ENCODE measurements at places on chromosomes 4 and X.
A peak's percentile ranks its signal among the peaks of the same experiment; 100 is the strongest.

DNA sequence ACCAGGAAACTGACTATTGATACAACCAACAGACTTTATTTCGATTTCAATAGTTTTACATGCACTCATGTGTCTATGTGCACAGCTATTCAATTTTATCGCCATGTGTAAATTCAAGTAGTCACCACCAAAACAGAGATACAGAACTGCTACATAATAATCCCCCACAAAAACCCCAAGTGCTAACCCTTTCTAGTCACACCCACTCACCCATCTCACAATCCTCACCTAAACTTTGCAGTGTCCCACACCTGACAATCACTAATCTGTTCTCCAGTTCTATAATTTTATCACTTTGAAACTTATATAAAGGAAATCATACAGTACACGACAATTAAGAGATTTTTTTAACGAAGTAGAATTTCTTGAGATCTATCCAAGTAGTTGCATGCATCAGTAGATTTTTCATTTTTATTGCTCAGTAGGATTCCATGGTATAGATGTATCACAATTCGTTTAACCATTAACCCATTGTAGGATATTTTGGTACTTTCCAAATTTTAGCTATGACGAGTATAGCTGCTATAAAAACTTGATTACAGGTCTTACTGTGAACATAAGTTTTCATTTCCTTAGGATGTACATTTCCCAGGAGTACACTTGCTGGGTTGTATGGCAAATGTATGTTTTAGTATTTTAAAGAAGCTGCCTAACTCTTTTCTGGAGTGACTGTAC lies 85.9 kb downstream of the CASK start:
- no peak for DNase-seq

DNA sequence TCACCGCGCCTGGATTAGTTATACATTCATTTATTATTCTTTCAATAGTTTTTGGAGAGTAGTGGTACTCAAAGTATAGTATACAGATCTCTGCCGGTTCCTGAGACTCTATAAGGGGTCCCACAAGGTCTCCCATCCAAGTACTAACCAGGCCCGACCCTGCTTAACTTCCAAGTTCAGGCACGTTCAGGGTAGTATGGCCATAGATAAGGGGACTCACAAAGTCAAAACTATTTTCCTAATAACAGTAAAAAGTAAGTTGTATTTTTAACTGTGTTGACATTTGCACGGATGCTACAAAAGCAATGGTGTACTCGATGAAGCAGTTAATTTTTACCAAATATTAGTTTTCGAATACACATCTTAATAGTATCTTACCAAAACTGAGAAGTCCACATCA lies 84.4 kb upstream of the STK26 start:
- no peak for DNase-seq

- no peak for DNase-seq
Measured at GRCh38 chrX:46941341-46941740, 29.1 kb downstream of the JADE3 start.

GRCh38 chr4:2288051-2288541 lies 26.2 kb upstream of the MXD4 start:
- DNase-seq = no peak

- no peak for DNase-seq
Measured at GRCh38 chrX:154815274-154815818, 10.1 kb upstream of the MPP1 start.

- no peak for DNase-seq
Measured at GRCh38 chr4:39044956-39045826, 13.0 kb upstream of the TMEM156 start.

DNA sequence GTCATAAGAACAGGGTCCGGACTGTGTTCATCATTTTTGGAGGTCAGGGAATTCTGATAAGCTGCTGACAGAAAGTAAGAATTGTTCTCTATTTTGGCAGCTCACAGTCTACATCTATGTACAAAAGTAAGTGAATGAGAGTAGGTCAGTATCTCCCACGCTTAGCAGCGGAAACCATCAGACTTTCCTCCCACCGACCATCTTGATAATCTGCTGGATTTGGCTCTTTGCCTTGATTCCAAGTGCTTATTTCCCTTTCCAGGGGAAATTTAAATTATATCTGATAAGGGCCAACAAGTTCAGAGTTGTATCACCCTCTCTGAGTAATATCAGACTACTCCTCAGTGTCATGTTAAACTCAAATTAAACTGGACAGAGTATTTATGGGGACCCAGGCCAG lies 118.0 kb downstream of the CAMK2D start:
- no peak for DNase-seq

- no peak for DNase-seq
Measured at GRCh38 chr4:116639070-116639577, 446.3 kb downstream of the TRAM1L1 start.

DNA sequence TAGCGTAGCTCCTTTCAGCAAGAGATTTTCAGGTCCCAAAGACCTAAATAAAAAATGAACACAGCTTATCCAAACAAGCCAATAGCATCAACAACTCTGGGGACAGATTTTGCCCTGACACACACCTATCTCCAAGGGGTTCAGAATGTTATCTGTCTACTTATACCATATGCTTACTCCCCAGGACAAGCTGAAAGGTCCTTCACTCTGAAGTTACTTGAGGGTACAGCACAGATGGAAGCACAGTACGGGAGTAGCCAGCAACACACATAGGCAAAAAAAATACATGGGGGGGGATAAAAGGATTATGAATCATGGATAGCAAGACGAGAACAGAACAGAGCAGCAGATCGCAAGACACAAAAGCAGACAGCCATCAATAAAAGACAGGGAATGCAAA lies 90.7 kb upstream of the MCF2 start:
- DNase-seq = no peak

GRCh38 chr4:70575964-70576363 lies 16.1 kb upstream of the AMBN start:
- no peak for DNase-seq

DNA sequence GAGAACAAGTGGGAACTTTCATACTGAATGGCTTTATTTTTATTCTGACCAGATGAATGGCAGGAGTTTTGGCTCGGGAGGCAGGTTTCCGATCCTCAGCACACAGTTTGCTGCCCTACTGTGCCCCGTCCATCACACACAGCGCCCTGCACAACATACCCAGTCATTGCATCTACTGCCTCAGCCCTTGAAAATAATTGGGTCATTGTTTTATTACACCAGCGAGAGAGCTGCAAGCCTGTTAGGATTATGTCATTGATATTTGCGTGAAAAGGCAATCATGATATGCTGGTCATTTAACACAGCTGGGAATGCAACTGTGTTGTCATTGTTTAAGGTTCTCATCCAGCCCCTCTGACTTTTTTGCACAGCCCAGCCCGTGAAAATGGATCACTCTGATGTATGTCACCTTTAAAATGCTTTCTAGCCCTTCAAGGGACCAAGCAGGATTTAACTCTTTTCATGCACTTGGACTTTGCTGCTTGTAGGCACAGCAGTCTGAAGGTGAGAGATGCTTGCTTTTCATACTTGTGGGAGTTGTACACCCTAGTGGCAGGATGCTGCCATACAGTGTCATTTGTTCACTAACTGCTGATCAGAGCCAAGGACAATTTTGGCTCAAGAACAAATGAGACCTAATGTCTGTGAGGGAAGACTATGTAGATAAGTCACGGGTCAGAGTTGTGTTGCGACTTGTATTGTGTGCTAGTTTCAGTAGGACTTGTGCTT lies 62.3 kb downstream of the RTL9 start:
- no peak for DNase-seq

GRCh38 chr4:172778583-172778982 lies 390.0 kb upstream of the GALNT7 start:
- no peak for DNase-seq

DNA sequence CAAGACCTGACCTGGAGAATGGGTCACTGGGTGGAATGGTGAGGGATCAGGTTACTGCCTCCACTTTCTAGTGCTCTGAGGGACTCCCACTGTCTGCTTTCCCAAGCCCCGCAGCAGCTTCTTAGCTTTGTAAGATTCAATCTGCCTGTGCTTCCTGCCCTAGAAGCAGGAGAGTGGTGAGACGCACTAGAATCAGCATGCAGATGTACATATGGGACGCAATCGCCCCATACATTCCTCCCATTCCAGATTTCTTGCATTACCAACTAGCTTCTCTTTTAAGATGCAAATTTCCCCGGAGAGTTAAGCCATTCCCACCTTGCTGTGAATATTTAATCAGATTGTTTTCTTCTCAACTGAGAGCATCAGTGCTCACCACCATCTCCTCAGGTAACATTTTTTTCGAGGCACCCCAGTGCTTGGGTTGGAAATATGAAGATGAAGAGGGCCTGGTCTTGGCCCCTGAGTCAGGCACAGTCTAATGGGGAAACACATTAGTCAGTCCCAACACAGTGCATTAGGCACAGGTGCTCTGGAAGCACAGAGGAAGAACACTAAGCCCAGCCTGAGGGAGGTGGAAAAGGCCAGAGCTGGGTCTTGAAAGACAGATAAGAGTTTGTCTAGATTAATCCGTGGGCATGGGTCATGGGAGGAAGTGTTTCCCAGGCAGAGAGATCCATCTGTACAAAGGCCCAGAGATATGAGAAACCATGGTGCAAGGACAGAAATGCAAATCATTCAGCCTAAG lies 66.7 kb upstream of the PRPS1 start:
- no peak for DNase-seq

DNA sequence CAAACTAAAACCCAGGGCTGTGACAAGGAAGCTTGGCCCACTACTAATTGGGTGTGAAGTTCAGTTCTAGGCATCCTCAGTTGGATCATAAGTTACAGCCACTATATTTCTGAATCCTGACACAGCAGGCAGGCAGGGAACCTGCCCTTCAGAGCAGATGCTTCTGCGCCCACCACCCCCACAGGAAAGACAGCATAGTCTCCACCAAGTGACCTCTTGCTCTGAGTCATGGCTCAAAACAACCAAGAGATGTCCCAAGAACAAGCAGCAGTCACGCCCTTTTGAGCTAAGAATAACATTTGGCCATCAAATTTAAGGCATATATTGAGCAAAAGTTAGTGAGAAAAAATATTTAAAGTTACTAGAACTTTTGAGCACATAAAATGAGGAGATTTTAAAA lies 170.7 kb upstream of the SMARCAD1 start:
- peak; percentile 15 for DNase-seq

GRCh38 chr4:163167333-163167626 lies 590 bp upstream of the NAF1 start:
- no peak for DNase-seq

DNA sequence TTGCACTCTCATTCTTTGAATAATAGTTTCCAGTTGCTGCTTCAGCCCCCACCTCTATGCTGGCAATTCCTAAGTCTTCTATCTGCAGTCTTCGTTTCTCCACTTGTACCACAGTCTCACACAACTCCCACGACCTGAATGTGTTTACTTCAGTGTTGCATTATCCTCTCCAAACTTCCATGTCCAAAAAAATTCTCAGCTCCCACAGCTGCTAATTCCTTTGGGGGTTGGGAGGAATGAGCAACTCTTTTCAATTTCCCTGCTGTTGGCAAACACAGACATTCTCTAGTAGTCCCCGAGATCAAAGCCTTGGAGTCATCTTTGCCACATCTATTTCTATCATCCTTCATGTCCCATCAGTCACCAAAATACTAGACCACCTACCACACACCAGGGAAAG lies 14.4 kb upstream of the CDS1 start:
- DNase-seq = no peak

- DNase-seq = no peak
Measured at GRCh38 chr4:69196209-69196965, 18.2 kb downstream of the UGT2B11 start.

DNA sequence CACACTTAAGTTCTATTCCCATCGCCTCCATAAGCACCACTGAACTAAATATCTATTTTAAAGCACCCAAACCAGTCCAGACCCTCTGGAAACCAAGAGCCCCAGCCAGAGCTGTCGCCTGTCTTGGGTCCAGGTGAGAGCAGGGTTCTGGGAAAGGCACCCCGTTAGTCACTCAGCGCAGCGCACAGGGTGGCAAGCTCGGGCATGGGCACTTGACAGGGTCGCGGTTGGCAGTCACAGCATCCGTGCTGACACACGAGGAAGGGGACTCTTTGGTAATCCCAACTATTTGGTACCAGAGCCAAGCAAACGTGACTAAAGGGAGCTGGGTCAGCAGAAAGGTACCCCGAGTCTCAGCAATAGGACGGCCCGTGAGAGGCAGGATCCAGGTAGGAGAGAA lies 24.3 kb upstream of the ETNPPL start:
- DNase-seq = no peak

GRCh38 chr4:188008377-188008776 lies 12.8 kb downstream of the ZFP42 start:
- peak; percentile 76 for DNase-seq

DNA sequence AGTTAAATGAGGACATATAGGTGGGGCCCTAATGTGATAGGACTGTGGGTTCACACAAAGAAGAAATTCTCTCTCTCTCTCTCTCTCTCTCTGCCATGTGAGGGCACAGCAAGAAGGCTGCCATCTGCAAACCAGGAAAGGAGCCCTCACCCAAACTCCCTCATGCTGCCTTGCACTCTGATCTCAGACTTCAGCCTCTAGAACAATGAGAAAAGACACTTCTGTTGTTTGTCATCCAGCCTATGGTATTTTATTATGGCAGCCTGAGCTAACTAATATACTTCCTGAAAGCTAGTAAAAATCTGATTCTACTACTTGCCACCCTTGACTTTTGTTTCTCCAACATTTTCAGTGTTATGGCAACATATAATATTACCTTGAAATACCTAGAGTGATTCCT lies 425.9 kb downstream of the SPOCK3 start:
- DNase-seq = no peak

DNA sequence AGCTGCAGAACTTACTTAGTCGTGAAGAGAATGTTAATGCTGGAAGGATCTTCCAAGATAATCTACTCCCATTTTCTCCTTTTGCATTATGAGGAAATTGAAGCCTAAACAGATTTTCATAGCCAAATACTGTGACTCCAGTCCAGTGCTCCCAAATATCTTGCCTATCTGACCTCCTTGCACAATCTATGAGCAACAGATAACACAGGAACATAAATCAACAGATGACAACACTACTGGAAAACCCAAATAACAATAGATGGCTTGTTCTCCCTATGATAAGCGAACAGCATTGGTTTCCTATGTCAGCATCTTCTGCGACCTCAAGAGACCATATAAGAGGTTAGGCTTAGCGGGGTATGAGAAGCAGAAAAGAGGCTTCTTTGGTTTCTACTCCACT lies 88.0 kb downstream of the CORIN start:
- no peak for DNase-seq

GRCh38 chr4:144969821-144970220 lies 128.2 kb downstream of the ANAPC10 start:
- no peak for DNase-seq

GRCh38 chrX:5753291-5753690 lies 475.4 kb downstream of the NLGN4X start:
- no peak for DNase-seq
